ENCODE measurements at places on chromosomes 5 and 9.

GRCh38 chr5:162514116-162514515 is 446.5 kb downstream of the GABRG2 start:
- DNase-seq, result no peak

- DNase-seq, result peak; percentile 31
These were observed 3.3 kb upstream of the CDC20B start for GRCh38 chr5:55176176-55176818.

- no peak for DNase-seq
These were observed 454.1 kb downstream of the EFNA5 start for GRCh38 chr5:107216587-107216986.

DNA sequence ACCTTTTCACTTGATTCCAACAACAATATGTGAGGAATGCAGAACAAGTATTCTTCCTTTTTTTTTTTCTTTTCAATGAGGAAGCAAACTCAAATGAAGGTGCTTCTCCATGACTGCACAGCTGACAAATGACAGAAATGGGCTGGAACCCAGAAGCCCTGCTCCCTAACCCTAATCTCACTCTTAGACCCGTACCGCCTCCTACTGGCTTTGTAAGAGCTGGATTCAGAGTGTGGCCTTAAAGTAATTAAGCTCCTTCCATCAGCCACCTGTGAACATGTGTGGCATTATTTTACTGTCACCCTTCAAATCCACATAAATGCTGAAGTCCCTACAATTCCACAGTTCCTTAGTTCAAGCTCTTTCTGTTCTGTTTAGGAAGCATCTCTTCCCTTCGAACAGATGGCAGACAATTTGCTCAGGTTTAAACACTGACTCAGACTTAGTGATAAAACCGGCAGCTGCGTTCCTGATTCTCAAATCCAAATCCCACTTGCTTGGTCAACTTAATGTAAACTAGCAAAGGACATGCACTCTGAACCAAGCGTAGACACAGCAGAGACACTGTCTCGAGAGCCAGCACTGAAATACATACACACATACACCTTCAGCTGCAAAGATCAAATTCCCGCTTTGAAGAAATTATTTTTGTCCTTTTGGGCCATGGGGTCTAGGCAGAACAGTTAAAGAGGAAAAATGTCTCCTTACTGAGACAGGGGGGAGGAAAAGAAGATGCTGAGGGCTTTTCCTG is 316.7 kb upstream of the TLE4 start:
- no peak for DNase-seq

DNA sequence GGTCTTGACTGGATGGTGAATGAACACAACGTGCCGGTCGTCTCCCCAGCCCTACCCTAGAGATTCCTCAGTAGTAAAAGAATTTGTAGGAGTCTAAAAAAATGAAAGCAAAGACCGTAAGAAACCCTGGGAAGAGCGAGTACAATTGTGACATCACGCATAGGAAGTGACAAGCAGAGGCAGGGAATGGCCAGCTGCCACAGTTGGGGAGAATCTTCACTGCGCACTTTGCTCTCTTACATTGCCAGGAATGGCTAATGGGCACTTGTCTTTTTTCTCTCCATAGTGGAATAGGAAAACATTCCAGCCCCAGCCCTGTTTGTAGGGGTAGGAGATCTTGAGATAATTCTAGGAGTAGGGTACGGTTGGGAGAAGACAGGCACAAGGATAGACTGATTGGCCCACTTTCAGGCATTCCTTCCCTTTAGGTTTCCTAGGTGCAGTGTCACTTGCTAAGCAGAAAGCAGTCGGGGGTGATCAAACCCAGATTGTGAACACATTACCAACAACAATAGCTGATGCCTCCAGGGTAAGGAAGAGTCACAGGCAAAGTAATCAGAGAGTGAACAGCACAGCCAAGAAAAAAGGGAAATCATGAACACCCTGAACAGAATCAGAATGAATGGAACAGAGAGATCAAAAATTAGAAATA is 302.7 kb downstream of the MAN2A1 start:
- DNase-seq, result no peak

DNA sequence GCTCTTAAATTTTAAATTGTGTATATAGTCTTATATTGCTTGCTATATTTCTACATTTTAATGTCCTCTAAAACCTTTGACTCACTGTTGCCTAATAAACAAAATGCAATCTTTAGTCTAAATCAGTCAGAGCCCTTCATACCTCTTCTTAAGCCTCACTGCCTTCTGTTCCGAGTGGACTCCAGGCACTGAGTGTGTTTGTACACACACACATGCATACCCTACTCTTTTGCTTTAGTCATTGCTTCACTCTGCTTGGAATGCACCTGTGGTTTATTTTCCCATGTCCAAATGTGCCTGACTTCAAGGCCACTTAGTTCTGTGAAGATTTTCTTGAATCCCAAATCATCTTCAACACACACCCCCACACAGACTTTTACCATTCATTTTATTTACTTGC is 60.9 kb downstream of the SLC12A2 start:
- DNase-seq, result no peak

- no peak for DNase-seq
These were observed 624.2 kb downstream of the CHSY3 start for GRCh38 chr5:130528474-130528873.

GRCh38 chr5:54756796-54757402 is 228.5 kb downstream of the ESM1 start:
- no peak for DNase-seq

DNA sequence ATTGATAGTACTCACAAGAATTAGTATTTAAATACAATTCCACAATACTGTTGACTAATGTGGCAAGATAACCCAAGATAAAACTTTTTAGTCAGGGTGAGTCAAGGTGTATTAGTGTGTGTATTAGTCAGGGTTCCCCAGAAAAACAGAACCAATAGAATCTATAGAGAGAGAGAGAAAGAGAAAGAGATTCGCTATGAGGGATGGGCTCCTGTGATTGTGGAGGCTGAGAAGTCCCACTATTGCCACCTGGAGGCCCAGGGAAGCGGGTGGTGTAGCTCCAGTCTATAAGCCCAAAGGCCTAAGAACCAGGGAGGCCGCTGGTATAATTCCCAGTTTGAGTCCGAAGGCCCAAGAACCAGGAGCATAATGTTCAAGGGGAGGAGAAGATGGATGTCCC is 10.0 kb upstream of the SHISAL2B start:
- DNase-seq, result no peak

DNA sequence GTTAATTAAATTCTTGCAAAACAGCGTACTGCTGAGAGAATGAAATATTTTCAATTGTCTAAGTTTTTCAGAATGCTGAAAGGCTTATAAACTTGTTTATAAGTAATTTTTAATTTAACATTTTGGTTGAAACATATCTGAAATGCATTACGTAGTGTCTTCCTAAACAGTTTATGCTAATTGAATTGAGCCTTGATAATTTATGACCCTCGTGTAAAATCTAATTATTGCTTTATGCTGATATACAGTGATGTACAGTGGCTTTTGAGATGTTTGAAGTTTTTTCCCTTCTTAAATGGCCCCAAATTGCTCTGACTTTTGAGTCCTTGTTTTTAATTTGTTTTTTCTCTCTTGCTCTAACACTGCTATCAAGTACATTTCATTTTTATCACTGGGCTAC is 262.7 kb downstream of the FBXL7 start:
- no peak for DNase-seq

DNA sequence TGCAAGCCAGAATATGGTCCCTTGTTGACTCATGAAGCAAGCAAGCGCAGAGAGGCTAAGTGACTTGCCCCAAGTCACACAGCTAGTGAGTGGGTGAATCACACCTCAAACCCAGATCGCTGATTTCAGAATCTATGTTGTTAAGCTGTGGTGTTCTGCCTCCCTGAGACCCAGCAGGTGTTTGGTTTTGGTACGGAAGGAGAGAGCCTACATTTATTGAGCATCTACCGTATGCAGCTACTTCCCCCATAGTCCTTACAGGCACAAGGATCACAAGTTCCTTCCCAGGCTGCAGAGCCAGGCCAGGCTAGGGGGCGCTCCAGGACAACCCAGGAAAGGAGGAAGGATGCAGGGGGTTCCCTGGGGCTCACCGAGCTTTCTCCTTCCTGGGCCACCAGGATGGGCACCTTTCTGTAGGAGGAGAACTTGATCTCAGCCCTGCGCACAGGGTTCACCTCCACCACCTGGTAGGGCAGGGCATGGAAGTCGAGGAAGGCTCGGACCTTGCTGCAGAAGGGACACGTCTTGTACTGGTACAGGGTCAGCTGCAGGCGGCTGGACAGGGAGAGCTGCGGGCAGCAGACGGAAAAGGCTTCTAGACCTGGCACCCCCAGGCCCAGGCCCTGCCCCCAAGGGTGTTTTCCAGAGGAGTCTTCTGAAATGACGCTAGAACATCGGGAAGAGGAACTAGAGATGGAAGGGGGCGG is 2.5 kb downstream of the PTGES2 start:
- peak; percentile 68 for DNase-seq

- no peak for DNase-seq
These were observed 518.9 kb downstream of the CTNND2 start for GRCh38 chr5:11385251-11385900.

DNA sequence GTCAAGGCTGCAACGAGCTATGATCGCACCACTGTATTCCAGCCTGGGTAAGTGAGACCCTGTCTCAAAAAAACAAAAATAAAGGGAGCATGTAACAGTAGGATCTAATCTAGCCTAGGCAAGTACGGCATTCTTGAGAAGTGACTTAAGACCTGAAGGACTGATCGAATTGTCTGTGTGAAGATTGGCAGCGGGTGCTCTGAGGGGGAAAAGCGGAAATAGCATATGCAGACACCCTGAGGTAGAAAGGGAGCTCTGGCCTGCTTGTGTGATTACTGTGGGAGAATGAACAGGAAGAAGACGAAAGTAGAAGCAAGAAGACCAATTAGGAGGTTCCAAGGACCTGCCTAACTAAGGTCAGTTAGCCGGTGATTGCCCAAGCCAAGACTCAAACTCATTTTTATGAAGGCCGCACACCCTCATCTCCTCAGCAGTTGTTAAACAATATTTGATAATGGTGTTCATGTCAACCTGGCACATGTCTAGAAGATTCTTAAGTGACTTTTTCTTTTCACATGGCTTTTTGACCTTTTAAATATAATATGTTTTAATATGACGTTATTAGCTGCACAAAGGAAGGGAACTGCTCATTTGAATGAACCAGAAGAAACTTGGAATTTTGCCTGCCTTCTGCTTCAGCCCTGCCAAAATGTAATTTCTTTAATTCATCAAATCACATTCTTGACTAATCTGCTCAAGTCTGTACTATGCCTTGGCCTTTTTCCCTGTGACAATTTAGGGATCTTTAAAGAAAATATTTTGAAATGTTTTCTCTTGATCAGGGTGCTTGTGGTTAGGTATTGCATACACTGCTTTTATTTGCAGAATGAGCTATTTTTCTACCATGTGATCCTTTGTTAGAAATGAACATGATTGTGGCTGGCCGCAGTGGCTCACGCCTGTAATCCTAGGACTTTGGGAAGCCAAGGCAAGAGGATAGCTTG is 289.2 kb upstream of the DMRT1 start:
- no peak for DNase-seq

GRCh38 chr9:136445799-136446198 is 6.2 kb upstream of the INPP5E start:
- no peak for DNase-seq

- no peak for DNase-seq
These were observed 901 bp downstream of the ACTL7B start for GRCh38 chr9:108854641-108855528.

- no peak for DNase-seq
These were observed 198.7 kb downstream of the GNA14 start for GRCh38 chr9:77449240-77450084.

GRCh38 chr9:133767008-133767407 is 28.9 kb upstream of the SARDH start:
- DNase-seq, result no peak

GRCh38 chr5:19923742-19924141 is 64.3 kb downstream of the CDH18 start:
- DNase-seq, result no peak

DNA sequence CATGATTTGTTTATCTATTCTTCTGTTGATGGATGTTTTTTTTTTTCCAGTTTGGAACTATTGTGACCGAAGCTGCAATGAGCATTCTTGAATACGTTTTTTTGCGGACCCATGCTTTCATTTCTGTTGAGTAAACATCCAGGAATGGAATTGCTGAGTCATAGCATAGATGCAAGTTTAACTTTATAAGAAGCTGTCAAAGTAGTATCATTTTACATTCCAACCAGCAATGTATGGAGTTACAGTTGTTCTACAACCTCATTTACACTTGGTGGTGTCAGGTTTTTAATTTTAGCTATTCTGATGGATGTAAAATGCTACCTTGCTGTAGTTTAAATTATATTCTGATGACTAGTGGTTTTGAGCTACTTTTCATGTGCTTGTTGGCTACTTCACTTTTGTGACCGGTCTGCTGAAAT is 49.0 kb downstream of the NPR3 start:
- DNase-seq, result no peak

- no peak for DNase-seq
These were observed 91.1 kb downstream of the TLR4 start for GRCh38 chr9:117795271-117795670.

DNA sequence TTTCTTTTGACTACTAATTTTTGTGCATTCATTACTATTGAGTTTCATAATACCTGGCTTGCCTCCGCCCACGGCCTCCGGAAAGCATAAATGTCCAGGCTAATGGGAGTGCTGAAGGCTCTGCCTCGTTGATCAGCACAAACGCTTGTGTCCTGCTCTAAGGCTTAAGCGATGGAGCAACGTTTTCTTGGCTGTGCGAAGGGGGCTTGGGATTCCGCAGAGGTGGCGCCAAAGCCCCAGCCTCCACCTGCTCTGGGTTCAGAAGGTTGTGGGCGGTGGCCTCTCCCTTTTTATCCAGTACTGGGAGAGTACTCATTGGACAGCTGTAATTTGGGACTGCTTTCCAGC is 19.7 kb downstream of the ANXA2R start:
- peak; percentile 46 for DNase-seq

GRCh38 chr9:117414220-117414905 is 494 bp downstream of the ASTN2 start:
- no peak for DNase-seq

GRCh38 chr9:127557466-127557869 is 54.6 kb upstream of the STXBP1 start:
- DNase-seq, result no peak

- DNase-seq, result no peak
These were observed 470.0 kb downstream of the EBF1 start for GRCh38 chr5:158629591-158630312.

DNA sequence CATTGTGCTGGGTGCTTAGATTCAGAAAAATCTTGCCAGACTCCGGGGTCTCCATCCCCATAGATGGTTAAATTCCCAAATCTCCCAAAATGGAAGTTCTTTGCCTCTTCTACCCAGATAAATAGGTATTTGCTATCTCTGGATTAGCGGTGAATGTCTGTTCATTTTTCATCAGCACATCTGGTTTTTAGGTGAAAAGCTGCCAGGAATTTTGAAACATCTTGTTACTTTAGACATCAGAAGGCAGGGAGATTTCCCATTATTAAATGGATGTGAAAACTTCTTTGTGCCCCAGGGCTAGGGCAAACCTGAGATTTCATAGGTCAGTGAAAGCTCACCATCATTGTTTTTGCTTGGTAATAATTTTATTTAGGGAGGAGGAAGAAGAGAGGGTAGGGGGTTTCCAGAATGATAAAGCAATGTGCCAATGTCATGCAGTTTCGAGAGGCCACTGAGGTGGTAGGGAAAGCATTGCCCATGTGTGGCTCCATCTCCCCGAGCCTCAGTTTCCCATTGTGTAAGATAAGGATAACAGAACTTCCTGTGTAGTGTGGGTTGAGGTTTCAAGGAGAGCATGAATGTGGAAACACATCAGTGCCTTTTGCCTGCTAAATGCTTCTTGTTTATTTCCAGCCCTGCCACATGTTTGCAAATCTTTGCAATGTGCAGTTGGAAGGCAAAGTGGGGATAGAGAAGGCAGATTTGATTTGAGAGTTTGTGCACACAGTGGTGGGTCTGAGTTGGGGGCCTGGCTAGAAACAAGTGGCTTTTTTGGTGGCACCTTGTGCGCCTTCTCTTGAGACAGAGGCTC is 147.2 kb upstream of the KLF4 start:
- no peak for DNase-seq
